Activated effector memory CD4-positive, alpha-beta T cell treated with anti-CD3 and anti-CD28 coated beads, Interleukin-2, amount 50 U/mL, for 16 hours (primary cell): ENCODE measurements at places on chromosomes 7 and 10.
A peak's percentile ranks its signal among the peaks of the same experiment; 100 is the strongest.

- DNase-seq = peak; percentile 88
Observed at GRCh38 chr10:62732841-62733653, 71.5 kb upstream of the ADO start.

- DNase-seq = peak; percentile 45
Observed at GRCh38 chr7:102101926-102102325, 184.7 kb upstream of the SH2B2 start.

GRCh38 chr10:86046845-86047460, 319.6 kb downstream of the GRID1 start:
- DNase-seq = no peak

DNA sequence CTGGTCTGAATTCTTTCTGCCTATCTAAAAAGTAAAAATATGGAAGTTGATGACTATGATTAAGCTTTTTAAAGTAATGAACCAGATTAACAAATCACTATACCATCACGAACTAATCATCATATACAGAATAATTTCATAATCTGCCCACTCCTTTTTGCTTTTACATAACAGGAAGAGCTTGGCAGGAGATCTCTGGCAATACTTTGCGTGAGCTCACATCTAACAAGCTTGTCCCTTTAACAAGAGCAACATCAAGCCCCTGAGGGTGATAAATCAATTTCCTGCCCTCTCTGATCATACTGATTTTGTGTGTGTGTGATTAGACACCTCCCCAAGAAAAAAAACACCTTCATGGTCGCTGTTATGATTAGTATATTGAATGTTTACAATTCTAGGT, 143.5 kb upstream of the ASAH2 start:
- DNase-seq = no peak

GRCh38 chr7:66957595-66958290, 36.7 kb downstream of the TMEM248 start:
- DNase-seq = peak; percentile 24

DNA sequence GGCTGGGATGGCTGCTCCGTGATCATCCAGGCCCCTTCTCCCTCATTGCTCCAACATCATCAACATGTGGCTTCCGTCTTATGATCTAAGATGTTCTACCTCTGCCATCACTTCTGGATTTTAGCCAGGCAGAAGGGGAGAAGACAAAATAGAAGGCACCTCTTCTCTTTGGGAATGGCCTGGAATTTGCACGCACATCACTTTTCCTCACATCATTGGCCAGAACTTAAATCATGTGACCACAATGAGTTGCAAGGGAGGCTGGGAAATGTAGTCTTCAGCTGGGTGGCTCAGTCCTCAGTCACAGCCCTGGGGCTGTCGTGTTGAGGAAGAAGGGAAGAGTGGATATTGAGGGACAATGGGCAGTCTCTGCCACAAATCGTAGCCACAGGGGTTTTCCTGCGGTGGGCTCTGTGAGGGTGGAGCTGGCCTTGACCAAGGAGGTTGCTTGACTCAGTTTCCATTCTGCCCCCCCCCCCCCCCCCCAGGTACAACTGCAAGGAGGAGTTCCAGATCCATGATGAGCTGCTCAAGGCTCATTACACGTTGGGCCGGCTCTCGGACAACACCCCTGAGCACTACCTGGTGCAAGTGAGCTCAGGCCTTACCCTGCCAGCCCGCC, 50.3 kb downstream of the PALD1 start:
- no peak for DNase-seq

DNA sequence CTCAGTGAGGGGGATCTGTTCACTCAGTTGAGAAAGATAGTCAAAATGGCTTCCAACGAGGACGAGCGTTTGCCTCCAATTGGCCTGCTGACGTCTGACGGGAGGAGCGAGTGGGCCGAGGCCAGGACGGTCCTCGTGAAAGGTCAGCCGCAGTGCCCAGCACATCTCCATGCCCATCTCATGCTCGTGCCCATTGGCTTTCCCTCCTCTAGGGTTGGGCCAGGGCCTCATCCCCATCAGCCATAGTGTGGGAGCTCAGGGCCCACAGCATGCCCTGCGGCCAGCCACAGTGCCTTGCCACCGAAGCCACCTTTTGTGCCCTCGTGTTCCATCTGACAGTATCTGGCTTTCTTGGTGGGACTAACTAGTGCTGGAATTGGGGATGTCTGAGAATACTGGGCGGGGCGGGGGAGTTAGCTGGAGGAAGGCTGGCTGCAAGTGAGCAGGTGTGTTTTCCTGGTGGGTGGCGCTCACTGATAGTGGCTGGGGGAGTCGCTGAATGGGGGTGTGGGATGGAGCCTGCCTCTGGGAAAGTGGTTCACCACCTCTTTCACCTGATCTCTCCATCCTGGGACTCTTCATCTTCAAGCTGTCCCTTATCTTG, 13.9 kb downstream of the CHAT start:
- DNase-seq = peak; percentile 39

GRCh38 chr10:70853038-70853437, 35.3 kb downstream of the PCBD1 start:
- no peak for DNase-seq

DNA sequence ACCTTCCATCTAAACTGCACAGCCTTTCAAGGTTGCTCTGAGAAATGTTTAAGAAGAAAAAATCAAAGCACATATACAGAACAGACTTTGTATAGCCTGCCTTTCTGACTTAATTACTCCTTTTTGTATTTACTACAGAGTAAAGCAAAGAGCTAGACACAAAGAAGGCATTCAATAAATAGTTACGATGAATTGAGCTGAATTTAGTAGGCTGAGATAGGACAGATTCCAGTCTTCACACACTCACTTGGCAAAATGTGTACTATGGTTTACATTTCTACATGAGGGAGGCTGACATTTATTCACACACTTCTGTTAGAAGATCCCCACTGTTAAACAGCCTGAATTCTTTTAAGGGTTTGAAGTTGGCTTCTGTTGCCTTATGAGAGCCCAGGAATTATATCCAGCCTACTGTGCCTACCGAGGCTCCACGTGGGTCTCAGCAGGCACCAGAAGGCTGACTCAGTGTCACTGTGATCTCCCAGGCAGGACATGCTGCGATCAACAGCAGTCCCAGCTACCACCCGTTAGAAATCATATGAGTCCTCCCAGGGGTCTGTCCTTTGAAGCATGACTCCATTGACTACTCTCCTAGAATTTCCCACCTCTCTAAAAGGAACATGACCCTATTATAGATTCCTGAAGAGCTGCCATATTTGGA, 24.5 kb upstream of the SLC25A13 start:
- DNase-seq = no peak

- DNase-seq = no peak
Observed at GRCh38 chr10:104483582-104483981, 129.9 kb downstream of the CFAP58 start.

GRCh38 chr7:5214236-5214635, 24.2 kb downstream of the WIPI2 start:
- DNase-seq = peak; percentile 39

DNA sequence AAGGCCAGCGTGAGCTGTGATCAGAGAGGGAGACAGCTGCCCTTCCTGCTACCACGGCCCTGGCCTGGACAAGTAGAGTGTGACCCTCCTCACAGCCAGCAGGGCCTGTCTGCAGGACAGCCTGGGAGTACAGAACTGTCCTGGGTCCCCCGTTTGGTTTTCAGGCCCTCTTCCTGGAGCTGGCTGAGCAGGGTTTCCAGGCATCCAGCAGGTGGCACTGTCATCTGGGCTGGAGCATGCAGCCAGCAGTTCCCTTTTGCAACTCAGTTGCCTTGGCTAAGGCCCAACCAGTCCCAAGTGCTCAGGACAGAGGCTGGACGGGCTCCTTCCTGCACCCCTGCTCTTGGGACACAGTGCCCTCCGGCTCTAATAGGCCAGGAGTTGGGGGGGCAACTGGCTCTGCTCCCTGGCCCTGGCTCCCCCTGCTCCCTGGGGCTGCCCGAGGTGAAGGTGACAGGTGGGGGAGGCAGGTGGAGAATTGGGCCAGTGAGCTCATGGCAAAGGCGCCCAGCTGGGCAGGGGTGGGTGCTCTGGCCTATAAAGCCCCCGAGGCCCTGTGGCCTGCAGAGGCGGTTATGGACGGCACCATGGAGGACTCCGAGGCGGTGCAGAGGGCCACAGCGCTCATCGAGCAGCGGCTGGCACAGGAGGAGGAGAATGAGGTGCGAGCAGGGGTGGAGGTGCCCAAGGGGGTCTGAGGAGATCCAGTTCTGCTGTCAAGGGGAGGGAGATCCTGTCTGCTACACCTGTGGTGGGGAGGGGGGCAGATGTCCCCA, at the start of gene ANKRD2:
TSS of gene ANKRD2 (plus strand) at position 566 of the 776 bp plus-strand sequence. CDS start at position 576, 10 bp downstream.
- DNase-seq = peak; percentile 78

GRCh38 chr7:126953461-126953860, 299.3 kb downstream of the GRM8 start:
- no peak for DNase-seq

- no peak for DNase-seq
Observed at GRCh38 chr7:57203161-57203791, 71.0 kb upstream of the ZNF479 start.

- no peak for DNase-seq
Observed at GRCh38 chr10:104650072-104650471, 9.0 kb downstream of the SORCS3 start.

GRCh38 chr10:29925771-29926692, 133.4 kb downstream of the JCAD start:
- DNase-seq = no peak

- no peak for DNase-seq
Observed at GRCh38 chr7:121097577-121097976, 109.1 kb downstream of the CPED1 start.

DNA sequence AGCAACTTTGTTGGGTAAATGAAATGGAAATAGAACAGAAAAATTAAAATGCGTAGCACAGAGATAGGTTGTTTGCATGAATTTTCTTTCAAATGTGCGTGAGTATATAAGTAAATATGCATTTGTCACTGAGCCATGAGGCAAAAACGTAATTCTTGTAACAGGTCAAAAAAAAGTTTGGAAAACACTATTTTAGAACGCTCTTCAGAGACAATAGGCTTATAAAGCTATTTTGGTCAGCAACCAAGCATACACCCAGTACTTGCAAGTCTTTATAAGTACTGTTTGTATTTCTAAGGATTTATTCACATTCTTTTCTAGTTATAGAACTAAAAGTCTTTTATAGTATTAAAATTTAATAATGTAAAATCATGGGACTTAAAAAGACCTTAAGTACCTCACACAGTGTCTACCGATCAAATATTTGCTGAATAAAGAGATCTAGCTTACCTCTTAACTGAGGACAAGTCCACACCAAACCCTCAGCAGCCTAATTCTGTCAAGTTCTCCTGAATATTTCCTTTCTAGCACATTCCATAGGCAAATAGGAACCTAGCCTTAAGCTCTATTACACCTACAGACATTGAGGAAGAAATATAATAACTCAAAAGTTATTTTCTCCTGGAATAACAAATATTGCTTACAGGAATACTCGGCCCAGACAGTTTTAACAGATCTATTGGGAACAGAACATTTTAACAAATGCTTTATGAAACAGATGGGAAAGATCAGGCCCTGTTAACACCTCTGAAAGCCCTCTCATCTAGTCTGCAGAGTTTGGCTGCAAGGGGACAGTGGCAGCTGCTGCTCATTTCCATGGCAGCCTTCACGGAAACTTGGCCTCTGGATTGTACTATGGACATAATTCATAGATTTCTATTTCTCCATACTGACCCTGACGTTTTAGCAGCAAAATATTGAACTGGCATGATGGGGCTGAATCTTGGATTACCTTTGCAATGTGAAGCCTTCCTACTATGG, 8.8 kb downstream of the CRPPA start:
- no peak for DNase-seq

GRCh38 chr10:107614939-107615685, 450.6 kb upstream of the SORCS1 start:
- no peak for DNase-seq

- no peak for DNase-seq
Observed at GRCh38 chr10:60230892-60231291, 158.8 kb downstream of the ANK3 start.

- DNase-seq = no peak
Observed at GRCh38 chr10:89129911-89130310, 77.2 kb downstream of the CH25H start.

DNA sequence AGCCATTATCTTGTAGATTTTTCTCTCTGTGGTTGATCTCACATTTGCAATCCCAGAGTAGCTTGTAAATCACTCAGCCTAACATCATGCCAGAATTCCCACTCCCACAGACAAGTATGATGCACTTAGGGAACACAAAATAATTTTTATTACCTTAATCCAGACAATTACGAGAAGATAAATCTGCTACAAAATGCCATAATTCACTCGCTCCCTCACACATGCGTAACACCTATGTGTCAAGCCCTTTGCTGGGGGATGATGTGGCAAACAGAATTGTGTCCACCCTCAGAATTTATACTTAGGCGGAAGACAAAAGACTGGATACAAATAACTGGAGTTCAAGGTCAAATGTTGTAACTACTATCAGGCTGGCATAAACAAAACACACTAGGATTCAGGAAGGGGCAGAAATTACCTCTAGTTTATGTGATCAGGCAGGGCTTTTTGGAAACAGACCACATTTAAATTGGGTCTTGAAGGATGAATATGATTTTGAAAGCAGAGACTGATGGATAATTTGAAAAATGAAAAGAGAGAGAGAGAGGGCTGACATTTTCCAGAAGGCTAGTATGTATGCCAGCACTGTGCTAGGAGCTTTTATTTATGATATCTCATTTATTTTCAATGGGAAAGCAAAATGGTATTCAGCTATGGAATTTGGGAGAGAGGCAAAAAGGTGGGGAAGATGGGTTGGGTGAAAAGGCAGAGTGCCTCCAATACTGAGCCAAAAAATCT, 69.8 kb downstream of the DOCK4 start:
- no peak for DNase-seq
